ENCODE measurements at places on chromosomes 1 and 21.

- DNase-seq: no peak
Observed at GRCh38 chr1:116134476-116134773, 23.2 kb downstream of the MAB21L3 start.

DNA sequence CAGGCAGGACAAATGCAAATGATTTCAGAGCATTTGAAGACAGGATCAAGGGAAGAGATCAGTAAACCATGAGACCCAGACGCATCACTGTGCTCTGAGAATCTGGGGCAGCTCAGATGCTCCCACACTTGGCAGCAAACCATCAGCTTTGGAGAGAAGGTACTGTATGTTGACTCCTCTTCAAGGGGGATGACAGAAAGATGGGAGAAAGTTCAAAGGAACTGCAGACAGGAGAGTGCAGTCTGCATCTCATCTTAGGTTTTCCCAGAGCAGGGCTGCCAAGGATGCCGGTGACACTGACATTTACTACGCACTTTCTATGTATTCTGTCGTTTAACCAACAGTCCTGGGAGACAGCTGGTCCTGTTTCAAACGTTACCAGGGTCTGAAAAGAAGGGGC is 35.8 kb downstream of the OLFML2B start:
- DNase-seq: no peak

DNA sequence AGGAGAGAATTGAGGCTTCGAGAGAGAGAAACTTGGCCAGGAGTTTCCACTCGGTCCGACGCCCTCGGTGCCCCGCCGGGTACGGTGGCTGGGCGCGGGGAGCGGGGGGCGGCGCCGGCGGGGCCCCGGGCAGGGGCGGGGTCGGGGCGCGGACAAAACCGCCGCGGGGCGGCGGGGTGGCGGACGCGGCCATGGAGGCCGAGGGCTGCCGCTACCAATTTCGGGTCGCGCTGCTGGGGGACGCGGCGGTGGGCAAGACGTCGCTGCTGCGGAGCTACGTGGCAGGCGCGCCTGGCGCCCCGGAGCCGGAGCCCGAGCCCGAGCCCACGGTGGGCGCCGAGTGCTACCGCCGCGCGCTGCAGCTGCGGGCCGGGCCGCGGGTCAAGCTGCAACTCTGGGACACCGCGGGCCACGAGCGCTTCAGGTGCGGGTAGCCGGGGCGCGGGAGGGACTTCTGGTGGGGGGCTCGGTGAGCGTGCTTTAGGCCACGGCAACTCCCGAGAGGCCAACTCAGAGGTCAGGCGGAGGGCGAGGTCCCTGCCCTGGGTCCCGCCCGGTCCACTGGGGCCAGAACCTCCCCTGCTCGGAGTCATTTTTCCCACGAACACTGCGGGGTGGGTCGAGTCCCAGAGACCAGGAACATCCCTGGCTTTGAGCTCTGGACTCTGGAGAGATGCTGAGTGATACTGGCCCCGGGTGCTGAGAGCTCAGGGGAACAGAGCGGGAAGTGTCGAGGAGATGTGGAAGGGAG is 431 bp downstream of the RAB42 start:
- no peak for DNase-seq

- DNase-seq: no peak
Observed at GRCh38 chr1:224435318-224435763, 744 bp upstream of the WDR26 start.

GRCh38 chr1:41726899-41727748 is 191.6 kb downstream of the HIVEP3 start:
- DNase-seq: peak; percentile 27

- DNase-seq: peak; percentile 42
Observed at GRCh38 chr1:109509176-109510134, at the start of gene AMIGO1. AMIGO1 (minus strand) TSS chr1:109509727; CDS start chr1:109508912, 815 bp downstream.

DNA sequence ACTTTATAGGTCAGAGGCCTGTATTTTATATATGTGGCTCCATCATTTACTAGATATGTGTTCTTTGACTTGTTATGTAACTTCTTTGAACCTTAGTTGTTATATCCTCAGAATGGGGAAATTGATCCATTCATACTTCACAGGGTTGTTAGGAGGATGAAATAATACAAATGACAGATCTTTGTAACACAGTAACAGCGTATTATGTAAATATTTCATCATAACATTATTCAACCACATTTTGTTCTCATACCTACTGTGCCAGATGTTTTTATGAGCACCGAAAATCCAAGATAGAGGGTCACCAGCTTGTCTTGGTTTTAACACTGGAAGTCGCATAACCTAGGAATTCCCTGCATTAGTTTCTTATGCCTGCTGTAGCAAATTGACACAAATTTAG is 3.3 kb downstream of the SUCO start:
- DNase-seq: no peak

- DNase-seq: no peak
Observed at GRCh38 chr1:16149702-16150488, 6.0 kb downstream of the EPHA2 start.

GRCh38 chr21:43608225-43608624 is 51.1 kb downstream of the HSF2BP start:
- DNase-seq: no peak

- DNase-seq: no peak
Observed at GRCh38 chr1:64851664-64852063, 106.8 kb downstream of the RAVER2 start.

DNA sequence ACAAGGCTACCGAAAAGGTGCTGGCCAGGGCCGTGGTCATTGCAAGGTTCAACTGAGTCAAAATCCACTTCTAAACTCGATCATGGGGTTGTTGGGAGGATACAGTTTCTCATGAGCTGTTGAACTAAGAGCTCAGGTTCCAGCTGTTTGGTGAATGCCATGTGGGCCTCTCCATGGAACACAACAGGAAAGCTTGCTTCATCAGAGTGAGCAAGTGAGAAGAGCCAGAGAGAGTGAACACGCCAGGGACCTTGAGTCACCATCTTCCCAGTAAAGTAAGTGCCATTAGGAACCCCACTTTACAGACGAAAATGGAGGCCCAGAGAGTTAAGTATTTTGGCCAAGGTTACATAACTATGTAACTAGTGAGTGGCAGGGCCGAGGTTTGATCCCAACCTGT is 475.1 kb upstream of the VAMP3 start:
- DNase-seq: no peak

- DNase-seq: peak; percentile 11
Observed at GRCh38 chr1:9101510-9102146, 27.3 kb downstream of the GPR157 start.

GRCh38 chr1:54327386-54328065 is 78.7 kb downstream of the SSBP3 start:
- no peak for DNase-seq

DNA sequence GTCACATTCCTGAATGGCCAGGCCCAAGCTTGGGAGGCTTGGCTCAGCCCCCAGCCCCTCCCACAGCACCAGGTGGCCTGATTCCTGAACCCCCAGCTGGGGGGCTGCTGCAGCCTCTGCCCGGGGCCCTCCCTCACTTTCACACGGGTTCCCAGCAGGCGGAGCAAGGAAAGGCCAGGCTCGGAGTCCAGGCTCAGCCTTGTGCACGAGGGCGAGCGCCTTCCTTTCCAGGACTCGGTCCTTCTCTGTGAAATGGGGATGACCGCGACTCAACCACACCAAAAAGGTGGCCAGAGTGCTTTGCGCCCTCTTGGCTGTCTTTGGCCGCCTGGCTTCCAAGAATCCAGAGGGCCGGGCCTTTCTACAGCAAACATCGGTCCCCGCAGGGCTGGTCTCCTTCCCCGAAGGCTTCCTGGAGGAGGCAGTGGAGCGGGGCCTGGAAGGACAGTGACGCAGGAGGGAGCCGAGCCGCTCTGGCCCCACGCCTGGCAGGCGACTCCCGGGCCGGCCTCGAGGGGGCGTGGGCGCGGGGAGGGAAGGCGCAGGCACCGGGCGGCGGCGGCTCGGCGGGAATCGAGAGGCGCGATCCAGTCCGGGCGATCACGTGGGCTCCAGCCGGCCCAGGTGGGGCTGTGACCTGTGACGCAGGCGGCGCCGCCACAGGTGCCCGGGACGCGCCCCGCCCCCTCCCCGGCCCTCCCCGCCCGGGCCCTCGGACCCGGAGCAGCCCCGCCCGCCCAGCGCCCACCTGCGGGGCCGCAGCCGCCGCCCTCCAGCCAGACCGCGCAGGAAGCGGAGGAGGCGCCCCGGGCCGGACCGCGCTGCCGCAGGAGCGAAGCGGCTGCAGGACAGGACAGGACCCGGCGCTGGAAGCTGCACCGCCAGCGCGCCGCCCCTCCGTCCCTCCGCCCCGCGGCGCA is at the start of gene ARHGEF16:
Gene ARHGEF16 (plus strand): TSS at position 775 of the 920 bp plus-strand sequence. CDS start 8,420 bp downstream, outside the sequence.
- no peak for DNase-seq

- no peak for DNase-seq
Observed at GRCh38 chr21:14084701-14085100, 126.1 kb downstream of the LIPI start.

- DNase-seq: no peak
Observed at GRCh38 chr1:19398309-19398760, 86.2 kb downstream of the SLC66A1 start.

DNA sequence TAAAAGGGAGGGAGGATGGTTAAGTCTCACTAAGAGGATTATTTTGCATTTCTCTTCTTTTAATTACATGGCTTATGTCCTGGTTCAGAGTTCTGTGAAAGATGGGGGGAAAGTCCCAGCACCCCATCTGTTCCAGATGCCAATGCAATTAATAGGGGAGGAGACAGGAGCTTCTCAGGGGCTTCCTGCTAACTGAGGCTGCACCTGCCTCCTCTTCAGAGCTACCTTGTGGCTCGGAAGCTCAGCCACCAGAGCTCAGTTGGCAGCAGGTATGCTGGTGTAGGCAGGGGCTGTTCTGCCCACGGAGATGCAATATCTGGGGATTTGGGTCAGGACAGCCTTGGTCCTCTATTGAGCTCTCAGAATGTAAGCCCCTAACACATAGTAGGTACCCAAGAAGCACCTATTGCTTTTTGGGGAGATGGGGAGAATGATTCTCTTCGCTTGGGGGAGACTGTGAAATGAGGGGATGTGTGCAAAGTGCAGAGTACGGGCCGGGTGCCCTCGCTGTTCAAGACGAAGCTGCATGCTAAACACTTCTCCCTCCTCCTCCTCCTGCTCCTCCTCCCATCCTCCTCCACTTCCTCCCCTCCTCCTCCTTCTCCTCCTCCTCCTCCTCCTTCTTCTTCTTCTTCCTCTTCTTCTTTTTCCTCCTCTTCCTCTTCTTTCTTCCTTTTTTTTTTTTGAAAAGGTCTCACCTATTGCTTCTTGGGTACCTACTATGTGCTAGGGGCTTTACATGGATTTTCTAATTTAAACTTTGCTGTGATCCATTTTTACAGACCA is 279.0 kb downstream of the PTPRU start:
- no peak for DNase-seq

DNA sequence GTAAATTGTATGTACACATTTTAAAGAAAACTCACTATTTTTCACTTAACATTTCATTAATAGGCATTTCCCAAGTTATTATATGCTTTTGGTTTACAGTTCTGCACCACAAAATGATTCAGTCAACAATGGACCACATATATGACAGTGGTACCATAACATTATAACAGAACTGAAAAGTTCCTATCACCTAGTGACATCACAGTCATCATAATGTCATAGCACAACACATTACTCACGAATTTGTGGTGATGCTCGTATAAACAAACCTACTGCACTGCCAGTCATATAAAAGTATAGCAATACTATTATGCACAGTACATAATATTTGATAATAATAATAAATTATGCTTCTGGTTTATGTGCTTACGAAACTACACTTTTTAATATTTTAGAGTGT is 30.9 kb downstream of the DNAI4 start:
- DNase-seq: no peak

- no peak for DNase-seq
Observed at GRCh38 chr21:37358397-37358796, 8.2 kb upstream of the DYRK1A start.

- DNase-seq: no peak
Observed at GRCh38 chr1:172657586-172657985, 1.3 kb upstream of the FASLG start.

GRCh38 chr1:215202868-215203267 is 120.3 kb downstream of the KCNK2 start:
- no peak for DNase-seq

DNA sequence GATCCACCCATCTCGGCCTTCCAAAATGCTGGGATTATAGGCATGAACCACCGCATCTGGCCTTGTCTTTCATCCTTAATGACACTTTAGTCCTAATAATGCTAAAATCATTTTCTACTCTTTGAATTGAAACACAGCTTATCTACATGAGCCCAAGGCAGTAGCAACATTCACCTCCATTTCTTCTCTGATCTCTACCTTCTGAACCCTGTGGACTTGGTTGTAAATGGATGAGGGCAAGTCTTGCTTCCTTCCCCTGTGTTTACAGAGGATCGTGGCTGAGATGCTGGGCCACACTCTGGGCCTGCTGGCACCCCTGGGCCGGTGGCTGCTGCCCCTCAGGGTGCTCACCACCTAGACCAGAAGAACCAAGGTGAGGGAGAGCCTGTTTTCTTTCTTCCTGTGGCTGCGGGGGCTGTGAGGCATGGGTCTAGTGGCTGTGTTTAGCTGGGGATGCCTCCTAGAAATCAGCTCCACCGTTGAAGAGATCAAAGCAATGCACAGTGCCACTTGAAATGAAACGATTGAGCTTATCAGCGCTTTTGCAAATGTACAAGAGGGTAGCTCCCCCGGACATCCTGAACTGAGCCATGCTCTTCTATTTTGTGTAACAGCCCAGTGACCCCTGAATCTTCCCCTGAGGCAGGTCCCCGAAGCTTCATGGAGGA is 32.2 kb upstream of the LGALS8 start:
- no peak for DNase-seq

GRCh38 chr1:234724516-234725176 is 114.7 kb upstream of the IRF2BP2 start:
- DNase-seq: no peak

DNA sequence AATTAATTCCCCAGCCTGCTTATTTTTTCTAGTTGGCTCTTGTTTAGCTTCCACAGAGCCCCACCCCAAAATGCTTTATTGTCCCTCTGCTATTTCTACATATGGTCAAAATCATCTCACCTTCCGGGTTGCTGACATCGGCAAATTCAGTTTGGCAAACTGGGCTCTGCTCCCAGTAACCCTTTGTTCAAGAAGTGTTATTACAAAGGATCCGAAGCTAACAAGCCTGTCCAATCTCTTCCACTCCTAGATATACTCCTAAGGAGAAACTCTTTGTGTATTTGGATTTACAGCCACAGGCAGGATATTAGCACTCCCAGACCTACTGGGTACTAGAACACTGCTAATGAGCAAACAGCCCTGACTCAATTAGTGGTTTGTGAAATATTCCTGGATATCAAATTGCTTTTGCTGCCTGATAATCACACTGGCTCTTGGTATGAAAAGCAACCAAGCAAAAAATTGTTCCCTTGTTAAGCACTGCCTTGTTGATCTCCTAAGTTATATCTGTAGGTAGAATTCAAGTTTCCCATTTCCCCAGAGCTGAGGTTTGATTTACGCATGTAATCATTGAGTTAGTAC is 4.0 kb downstream of the JUN start:
- no peak for DNase-seq

- DNase-seq: no peak
Observed at GRCh38 chr1:54027848-54028247, 9.9 kb upstream of the LDLRAD1 start.

Measured in midbrain (tissue), 1 donor.